ENCODE measurements at places on chromosomes 11 and 22.

DNA sequence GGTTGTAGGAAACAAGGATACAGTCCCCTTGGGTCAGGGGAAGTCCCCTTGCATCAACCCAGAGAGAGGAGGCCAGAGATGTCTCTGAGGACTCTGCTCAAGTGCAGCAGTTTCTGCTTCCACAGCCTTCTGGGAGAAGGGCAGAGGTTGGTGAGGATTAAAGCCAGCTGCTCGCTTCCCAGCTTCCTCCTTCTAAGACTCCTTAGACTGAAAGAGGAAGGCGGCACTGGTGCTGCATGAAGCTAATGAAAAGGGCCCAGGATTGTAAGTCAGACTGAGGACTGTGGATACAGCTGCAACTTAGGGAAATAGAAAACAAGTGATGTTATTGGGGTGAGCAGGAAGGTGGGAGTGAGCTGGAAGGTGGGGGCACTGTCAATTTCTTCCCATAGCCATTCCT is at the start of gene OR52K1:
Gene OR52K1 (plus strand): TSS at position 202 of the 400 bp plus-strand sequence. CDS start 6,255 bp downstream, outside the sequence.
- no peak for DNase-seq

- peak; percentile 33 for DNase-seq
Measured at GRCh38 chr22:20229916-20230775, 38.0 kb downstream of the RTN4R start.

GRCh38 chr22:47377926-47378560 is 615.6 kb downstream of the TBC1D22A start:
- no peak for DNase-seq

DNA sequence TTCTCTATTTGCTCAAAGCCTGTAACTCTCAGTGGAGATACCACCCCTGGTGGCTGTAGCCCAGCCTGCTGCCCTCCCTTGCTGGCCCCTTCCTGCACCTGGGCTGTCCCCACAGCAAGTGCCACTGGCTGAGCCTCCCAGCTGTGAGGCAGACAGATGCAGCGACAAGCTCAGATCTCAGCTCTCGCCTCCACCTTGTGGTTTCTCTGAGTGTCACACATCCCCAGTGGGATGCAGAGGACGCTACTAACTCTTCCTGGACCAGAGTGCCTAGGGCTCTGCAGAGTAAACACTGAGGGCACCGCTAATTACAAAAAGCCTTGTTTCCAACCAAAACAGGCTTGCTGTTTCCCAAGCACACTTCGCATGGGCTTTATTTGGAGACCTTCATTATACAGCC is 8.9 kb downstream of the YPEL1 start:
- no peak for DNase-seq

DNA sequence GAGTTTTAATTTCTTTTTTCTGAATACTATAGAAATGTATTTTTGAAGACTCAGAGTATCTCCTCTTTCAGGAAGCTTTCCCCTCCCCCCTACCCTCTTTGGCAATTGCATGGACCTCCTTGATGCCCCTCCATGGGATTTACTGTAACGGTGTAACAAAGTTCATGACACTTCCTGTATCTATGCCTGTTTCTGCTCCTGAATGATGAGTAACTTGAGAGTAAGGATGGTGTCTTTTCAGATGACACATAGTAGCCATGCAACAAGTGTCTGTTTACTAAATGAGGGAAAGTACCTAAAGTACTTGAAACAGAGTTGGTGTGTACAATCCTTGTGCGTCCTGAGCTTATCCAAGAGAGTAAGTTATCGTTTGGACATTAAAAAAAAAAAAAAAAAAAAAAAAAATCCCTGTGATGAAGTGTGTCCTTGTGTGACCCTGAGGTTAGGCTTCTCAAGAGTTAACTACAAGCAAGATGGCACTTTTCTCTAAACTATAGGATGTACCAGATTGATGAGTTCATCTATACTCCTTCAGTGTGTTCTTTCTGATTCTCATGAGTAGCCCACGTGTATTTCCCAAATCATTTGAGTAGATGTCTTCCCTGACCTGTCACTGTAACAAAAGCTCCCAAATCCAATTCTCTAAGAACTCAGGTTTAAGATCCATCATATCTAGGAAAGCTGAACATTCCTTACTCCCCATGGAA is 7.4 kb downstream of the ETS1 start:
- no peak for DNase-seq

- no peak for DNase-seq
Measured at GRCh38 chr11:77215106-77215505, 86.4 kb downstream of the GDPD4 start.

DNA sequence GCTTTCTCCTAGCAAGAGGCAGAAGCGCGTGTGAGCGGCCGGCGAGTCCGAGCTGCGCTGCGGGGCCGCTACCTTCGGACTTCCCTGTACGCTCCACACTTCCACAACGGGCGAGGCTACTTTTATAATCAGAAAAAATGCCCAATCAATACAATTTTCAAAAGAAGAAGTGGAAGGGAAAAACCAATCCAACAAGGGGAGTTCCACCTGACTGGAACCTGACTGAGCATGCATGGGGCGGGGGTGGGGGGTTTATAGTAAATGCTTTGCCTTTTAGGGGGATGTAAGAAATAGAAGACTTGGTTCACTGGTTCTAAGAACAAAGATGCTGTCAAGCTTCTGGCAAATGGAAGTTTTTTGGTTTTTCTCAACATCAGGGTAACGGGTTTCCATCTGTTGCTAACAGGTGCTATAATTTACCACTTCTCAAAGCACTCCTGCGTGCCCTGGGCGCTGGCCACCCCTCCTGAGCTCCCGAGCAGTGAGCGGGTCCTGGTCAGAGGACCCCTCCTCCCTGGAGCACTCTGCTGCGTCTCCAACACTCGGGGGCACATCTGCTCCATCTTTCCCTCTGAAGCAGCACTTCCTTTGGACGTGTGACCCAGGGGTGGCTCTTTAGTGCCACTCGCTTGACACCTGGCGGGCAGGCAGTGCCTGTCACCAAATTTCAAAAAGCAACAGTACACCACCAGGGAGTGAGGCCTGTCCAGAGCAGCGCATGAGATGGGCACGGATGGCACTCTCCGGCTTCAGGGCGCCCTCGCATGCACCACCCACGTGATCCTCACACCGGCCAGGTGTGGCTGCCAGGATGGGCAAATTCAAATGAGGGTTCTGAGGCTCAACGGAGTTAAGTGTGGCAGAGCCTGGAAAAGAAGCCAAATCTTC is 21.6 kb upstream of the BID start:
- DNase-seq, result no peak

DNA sequence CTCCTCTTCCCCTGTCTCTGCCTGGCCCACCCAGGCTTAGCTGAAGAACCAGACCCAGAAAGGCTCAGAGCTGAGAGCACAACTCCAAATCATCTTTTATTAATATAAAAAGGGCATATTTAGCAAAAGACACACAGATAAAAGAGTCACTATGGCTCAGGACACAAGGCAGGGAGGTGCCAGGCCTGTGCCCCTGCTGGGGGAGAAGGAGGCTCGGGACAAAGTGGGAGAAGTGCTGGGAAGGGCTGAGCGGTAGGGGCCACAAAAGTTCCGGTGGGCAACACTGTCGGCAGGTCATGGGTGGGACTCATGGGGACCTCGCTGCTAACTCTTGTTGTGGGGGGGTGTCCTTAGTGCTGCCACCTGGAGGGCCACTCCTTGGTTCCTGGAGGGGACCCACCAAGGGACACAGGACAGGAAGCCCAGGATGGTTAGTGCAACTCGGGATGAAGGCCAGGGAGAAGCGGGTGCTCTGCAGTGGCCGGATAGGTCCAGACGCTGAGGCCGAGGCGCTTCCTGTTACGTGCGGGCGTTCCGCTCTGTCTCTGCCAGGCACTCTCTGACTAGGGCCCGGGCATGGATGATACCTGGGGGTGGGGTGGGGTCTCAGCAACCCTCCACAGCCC is 1.4 kb upstream of the PITPNM1 start:
- DNase-seq, result no peak

- DNase-seq, result no peak
Measured at GRCh38 chr22:17910561-17911311, 113.6 kb downstream of the MICAL3 start.

GRCh38 chr11:88579466-88579865 is 241.9 kb upstream of the CTSC start:
- no peak for DNase-seq

Measured in NCI-H1105 (cell line).